ENCODE measurements at places on chromosomes 4 and X. TPM values are rescaled to one million over a fixed set of nuclear protein-coding genes. Genes with fewer than 3 reads are reported as not detected.

Gene TMPRSS11D
- polyA plus RNA-seq: not detected

Gene FGF5
- not detected for polyA plus RNA-seq

Gene XK
- polyA plus RNA-seq: 0.62 TPM

Gene DGKK
- polyA plus RNA-seq: under 0.01 TPM
